ENCODE measurements at places on chromosomes 3 and 15.

GRCh38 chr3:195438371-195438770, 4.4 kb downstream of the ACAP2 start:
- no peak for DNase-seq

GRCh38 chr3:186526256-186526606, 17.9 kb downstream of the CRYGS start:
- DNase-seq = no peak

DNA sequence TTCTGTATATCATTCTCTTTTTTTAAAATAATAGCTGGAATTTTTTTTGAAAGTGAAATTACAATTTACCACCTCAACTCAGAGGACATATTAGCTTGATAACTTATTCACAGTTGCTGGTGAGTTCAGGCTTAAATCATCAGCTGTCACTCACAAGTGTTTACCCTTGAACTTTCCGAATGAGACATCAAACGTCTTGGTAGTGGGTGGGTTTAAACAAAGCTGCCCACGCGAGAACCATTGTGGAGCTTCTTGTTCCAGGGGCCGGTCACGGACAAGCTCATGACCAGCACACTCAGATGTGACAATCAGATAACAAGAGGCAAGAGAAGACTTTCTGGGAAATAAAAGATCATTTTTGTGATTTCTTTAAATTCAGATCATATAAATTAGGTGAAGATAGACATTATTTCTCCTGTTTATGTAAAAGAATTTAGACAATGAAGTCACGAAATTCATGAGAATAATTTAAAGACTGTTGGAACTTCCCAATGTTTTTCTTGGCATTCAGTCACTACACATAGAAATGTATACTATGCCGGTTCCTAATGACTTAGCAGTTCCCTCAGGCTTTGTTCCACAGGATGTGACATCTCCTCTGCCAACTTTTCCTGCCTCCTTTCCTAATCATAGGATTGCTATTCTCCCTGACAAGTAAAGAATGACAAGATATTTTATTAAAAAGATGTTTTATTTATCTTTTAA, 29.3 kb downstream of the BTD start:
- peak; percentile 73 for DNase-seq

GRCh38 chr3:195847055-195847950, 35.6 kb upstream of the MUC4 start:
- DNase-seq = peak; percentile 94

- peak; percentile 69 for DNase-seq
These were observed 219.0 kb upstream of the LINGO1 start for GRCh38 chr15:77851691-77852090.

GRCh38 chr15:72978223-72978622, 74.0 kb upstream of the NEO1 start:
- no peak for DNase-seq

- DNase-seq = no peak
These were observed 42.3 kb upstream of the ROBO1 start for GRCh38 chr3:79810092-79810491.

DNA sequence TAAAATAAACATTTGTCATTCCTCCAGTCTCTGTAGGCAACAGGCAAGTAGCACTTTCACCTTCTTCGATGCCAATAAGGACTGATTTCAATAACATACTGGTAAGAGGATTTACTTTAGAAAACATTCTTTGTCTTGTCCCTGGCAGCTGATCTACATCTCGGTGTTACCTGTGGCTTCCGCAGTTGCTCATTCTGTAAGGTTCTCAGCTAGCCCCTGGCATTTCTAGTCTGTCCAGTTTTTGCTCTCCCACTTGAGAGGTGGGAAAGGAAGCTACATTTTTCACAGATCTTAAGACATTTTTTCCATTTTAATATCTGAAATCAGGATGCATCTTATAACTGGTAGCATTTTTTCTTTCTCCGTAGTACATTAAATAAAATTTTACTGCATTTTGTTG, 19.7 kb upstream of the MAP6D1 start:
- DNase-seq = no peak

- DNase-seq = no peak
These were observed 63.4 kb downstream of the EOMES start for GRCh38 chr3:27658741-27659140.

DNA sequence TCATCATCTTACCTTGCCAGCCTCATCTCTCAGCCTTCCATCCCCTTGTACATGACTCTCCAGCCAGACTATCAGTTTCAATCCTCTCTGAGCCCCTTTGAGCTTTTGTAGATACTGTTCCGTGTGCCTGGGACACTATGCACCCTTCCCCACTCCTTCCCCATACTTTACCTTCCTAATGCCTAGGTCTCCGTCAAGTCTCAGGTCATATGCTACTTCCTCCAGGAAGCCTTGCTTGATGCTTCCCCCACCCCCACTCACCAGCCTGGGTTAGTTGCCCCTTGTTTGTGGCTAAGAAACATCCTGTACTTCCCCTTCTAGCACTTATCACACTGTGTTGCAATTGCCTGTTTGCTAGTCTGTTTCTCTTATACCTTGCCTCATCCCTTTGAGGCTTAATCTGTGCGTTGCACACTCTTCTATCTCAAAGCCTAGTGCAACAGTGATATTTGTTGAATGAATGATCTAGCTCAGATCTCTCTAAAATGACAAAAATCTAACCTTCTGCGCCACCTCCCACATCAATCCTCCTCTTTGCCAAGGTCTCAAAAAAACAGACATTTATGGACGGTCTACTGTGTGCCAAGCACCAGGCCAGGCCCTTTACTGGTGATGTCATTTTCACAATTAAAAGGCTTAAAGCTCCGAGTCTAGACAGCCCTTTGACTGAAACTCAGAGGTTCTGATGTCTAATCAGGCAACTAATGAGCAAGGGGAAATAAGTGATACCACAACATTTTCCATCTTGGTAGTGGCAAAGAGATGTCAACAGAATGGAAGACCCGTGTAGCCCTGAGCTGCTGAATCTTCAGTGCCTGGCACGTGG, 6.5 kb upstream of the USP3 start:
- DNase-seq = no peak

DNA sequence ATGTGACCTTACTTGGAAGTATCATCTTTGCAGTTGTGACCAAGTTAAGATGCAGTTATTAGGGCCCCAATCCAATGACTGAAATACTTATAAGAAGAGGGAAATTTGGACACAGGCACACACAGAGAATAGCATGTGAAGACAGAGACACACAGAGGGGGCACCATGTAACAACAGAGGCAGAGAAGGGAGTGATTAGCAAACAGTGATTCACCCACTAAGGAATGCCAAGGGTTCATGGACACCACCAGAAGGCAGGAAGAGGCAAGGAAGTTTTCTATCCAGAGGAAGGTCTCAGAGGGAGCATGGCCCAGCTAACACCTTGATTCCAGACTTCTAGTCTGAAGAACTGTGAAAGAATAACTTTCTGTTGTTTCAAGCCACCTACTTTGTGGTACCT, 25.0 kb downstream of the SIDT1 start:
- DNase-seq = peak; percentile 83

- no peak for DNase-seq
These were observed 490.1 kb upstream of the ZNF385D start for GRCh38 chr3:22241110-22241509.

DNA sequence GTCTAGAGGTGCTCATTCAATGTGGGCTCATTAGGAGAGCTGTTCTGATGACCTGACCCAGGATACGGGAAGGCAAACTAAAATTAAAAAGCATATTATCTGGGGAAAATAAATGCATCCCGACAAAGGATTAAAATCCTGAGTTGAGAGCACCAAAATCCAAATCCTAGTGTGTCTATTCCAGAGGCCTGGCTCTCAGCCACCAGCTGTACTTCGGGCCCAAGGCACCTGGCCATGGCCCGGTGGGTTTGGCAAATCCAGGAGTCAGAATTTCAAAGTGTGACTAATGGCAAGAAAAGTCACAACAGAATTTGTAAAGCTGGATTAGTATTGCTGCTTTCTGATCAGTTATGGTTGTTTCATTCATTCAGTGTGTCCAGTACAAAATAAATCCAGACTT, 2.6 kb upstream of the LYSMD4 start:
- no peak for DNase-seq

DNA sequence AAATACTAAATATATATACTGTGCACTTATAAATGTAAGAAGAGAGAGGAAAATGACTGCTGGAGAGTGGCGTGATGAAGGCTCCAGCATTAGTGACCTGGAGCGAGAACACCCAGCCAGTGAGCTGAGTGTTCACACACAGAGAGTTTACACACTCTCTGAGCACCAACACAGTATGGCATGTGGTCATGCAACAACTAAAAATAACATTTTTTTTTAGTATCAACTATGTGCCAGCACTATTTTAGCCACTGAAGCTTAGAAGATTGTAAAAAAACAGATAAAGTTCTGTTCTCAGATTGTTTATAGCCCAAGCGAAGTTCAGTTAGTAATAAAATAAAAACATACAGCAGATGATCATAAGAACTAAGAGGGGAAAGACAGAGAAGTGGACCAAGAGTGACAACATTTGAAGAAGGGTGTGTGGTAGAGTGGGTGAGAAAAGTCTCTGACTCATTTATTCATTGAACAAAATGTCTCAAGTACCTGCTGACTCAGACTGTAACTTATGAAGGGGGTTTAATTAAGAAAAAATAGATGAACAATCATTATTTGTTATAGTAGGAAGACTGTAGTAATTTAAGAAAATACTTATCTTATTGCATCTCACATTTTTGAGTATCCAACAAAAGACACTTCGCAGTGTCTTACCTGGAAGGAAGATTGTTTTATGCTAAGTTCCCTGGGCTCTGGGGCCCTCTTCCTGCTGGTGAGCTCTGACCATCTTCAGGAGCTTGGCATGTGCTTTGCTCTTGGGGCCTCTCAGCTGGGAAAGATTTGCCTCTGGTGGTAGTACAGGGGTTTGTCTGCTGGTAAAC, 43.8 kb downstream of the GAP43 start:
- no peak for DNase-seq

DNA sequence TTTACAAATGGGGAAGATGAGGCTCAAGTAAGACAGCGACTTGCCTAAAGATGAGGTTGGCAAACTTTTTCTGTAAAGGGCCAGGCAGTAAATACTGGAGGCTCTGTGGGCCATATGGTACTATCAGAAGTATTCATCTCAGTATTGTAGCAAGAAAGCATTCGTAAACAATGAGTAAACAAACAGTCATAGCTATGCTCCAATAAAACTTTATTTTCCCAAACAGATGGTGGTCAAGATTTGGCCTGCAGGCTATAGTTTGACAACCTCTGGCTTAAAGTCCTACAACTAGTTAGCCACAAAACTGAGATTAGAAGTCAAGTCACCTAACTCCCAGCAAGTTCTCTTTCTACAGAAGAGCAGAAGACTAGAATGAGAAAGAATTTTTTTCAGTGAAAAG, 177.0 kb upstream of the NECTIN3 start:
- no peak for DNase-seq

DNA sequence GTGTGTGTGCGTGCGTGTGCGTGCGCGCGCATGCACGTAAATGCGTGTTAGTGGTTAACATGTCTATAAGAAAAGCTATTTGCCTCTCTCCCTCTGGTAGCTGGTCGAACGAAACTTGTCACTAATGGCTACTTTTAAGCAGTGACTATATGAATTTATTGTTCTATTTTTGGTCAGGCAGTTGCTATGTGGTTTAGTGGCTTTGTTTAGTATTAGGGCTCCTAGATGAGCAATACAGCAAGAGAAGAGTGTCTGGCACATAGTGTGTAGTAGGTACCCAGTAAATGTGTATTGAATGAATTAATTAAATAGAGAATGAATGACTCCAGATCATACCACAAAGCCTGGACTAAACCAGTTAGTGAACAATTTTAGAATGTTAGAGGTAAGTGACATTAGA, 171.6 kb downstream of the PPM1L start:
- DNase-seq = no peak

DNA sequence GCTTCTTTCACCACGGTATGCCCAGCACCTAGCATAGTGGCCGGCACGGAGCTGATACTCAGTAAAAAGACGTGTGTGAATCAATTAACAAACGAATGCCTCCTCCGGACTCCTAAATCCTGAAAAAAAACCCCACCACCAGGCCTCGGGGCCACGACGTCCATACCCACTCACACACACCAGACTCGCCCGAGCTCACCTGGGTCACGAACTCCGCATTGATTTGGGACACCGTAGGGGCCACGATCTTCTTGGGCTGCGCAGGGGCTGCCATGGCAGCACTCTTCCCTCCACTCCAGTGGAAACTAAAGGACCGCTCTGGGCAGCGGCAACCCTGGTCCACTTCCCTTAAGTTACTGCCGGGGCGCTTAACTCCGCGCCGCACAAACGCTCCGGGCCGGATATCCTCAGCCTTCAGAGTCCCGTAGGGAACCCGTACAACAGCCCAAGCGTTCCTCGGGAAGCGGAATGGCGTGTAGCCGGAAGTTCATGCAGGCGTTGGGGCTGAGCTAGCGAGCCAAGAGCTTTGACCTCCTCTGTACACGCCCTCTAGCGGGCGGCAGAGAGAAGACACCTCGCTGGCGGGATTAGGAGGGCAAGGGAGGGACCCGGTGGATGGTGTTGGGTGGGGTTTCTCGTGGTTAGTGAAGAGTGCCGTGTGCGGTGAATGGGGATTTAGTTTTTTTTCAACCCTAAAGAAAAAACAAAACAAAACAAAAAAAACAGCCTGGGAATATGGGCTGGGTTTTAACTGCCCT, at the start of gene AQR:
Gene AQR (minus strand): TSS at position 403 of the 758 bp plus-strand sequence. CDS start 129 bp downstream, at position 274.
- peak; percentile 91 for DNase-seq

DNA sequence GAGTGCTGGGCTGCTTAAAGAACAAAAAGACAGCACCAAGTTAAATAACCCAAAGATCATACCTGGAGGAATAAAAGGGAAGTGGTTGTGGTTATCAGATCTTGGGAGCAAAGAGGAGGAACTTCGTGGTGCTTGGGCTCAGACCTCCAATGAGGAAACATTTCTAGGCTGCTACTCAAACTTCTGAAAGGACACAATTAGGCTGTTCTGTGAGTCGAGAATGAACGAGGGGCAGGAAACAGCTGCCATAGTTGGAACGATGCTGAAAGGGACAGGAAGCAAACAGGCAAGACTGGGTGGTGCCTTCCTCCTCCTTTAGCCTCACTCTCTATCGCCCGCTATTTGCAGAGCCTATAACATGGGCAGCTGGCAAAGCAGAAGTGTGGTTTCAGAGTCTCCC, 276.3 kb upstream of the ARRDC4 start:
- DNase-seq = no peak

- DNase-seq = no peak
These were observed 51.6 kb downstream of the SLC2A2 start for GRCh38 chr3:170974872-170975271.

Data from RCC 7860 (cell line).